ENCODE measurements at places on chromosomes 7 and 10. TPM values are rescaled to one million over a fixed set of nuclear protein-coding genes. Genes with fewer than 3 reads are reported as not detected.

- H3K36me3 ChIP-seq = no peaks in the 10 kb centered on the region
- H3K27ac ChIP-seq = no peak overlapping the region
- H3K4me3 ChIP-seq = no peak overlapping the region
- DNase-seq = no peak
- H3K4me1 ChIP-seq = no peaks in the 10 kb centered on the region
- no peaks in the 10 kb centered on the region for H3K27me3 ChIP-seq
These were observed 19.2 kb downstream of the SMNDC1 start for GRCh38 chr10:110285501-110285900.

DNA sequence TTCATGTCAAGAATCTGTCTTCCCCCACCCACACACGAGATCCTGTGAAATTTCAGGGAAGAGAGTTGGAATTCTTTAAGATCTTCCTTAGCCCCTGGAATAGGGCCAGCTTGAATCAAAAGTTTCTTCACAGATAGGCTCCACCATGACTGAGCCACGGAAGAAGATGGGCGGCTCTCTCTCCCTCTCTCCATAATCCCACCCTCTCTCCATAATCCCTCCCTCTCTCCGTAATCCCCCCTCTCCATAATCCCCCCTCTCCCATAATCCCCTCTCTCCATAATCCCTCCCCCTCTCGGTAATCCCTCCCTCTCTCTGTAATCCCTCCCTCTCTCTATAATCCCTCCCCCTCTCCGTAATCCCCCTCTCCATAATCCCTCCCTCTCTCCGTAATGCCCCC, 20.4 kb downstream of the SHH start:
- no peaks in the 10 kb centered on the region for H3K4me1 ChIP-seq
- no peak for DNase-seq
- peaks cover 28% of the 10 kb centered on the region for H3K27me3 ChIP-seq
- H3K4me3 ChIP-seq = no peak overlapping the region
- no peaks in the 10 kb centered on the region for H3K36me3 ChIP-seq

- peaks cover 51% of the 10 kb centered on the region for H3K4me1 ChIP-seq
- H3K27ac ChIP-seq = no peak overlapping the region
- no peak overlapping the region for H3K4me3 ChIP-seq
- peaks cover 100% of the 10 kb centered on the region for H3K27me3 ChIP-seq
These were observed 825 bp downstream of the FEZF1 start for GRCh38 chr7:122303531-122304318.

DNA sequence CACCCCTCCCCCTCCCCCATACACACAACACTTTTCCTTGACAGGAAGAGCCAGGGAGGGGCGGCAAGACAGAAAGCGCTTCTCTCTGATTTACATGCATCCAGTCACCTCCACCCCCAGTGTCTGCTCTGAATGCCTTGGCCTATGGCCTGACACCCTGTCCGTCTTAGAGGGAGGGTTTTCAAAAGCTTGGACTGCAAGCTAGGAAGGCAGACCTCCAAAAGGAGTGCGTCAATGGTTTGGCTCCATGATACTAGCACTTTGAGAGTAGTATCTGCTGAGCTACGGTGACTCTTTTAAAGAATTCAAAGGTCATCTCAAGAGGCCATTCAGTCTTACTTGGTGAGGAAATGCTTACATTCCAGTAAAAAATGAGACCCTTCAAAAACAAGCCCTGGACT, 20.3 kb upstream of the PAX2 start:
- no peak overlapping the region for H3K4me3 ChIP-seq
- H3K36me3 ChIP-seq = no peaks in the 10 kb centered on the region
- H3K27me3 ChIP-seq = peaks cover 98% of the 10 kb centered on the region
- no peak overlapping the region for H3K27ac ChIP-seq
- DNase-seq = no peak

DNA sequence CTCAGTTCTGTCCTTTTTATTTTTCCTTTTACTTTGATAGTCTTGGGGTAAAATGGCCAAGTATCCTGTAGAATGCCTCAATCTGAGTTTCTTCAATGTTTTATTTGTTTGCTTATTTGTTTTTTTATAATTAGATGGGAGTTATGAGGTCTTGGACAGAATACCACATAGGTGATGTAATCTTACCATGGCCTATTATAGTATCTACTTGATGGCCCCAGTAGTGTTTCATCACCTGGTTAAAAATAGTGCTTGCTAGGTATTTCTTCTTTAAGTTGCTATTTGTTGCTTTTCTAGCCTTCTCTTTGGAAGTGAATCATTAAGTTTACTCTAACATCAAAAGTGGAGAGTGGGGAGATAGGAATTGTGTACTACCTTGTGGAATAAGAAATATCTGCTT, 1020.0 kb upstream of the KCND2 start:
- no peaks in the 10 kb centered on the region for H3K36me3 ChIP-seq
- DNase-seq = no peak
- H3K4me1 ChIP-seq = no peaks in the 10 kb centered on the region
- no peak overlapping the region for H3K4me3 ChIP-seq
- no peaks in the 10 kb centered on the region for H3K27me3 ChIP-seq

DNA sequence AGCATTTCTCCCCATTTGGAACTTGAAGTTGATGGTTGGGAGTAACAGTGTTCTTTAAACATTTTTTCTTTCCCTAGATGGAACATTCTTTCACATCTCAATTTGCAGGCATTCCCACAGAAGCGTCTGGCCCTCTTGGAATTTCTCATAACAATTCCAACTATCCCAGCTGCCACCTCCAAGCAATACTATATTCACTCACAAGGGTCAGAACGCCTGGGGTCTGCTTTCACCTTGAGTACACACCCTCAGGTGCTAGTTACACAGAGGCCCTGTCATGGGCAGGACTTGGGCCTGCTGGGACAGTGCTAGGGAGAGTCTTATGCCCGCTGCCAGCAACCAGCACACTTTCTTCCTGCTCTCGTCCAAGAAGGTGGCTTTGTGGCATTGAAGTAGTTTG, 136.5 kb downstream of the JCAD start:
- no peak overlapping the region for H3K4me3 ChIP-seq
- H3K27ac ChIP-seq = no peak overlapping the region
- H3K27me3 ChIP-seq = no peaks in the 10 kb centered on the region
- H3K36me3 ChIP-seq = no peaks in the 10 kb centered on the region

The RNF148 gene
- 1.4 TPM for total RNA-seq

Data from transverse colon (tissue), 4 donors.